ENCODE measurements at places on chromosomes 5 and 9.

DNA sequence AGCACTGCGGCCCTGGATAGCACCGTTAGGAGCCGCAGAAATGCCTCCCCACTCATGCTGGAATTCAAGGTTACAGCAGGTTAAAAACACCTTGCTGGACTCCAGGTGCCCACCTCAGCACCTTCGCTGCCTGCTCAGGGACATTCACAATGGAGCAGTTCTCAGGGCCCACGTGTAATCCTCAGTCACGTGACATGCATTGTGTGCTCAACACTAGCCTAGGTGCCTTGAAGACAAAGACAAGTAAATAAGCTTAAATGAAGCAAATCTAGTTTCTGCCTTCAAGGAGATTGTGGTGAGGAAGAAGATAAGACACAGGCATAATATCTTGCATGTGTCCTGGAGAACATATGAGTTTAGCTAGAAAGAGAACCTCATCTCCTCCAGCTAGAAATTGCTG lies 82.1 kb downstream of the FSTL4 start:
- no peak for DNase-seq

GRCh38 chr9:38286766-38287165 lies 105.7 kb upstream of the ALDH1B1 start:
- DNase-seq = no peak

- DNase-seq = no peak
These were observed 179.1 kb downstream of the AOPEP start for GRCh38 chr9:94905606-94906005.

DNA sequence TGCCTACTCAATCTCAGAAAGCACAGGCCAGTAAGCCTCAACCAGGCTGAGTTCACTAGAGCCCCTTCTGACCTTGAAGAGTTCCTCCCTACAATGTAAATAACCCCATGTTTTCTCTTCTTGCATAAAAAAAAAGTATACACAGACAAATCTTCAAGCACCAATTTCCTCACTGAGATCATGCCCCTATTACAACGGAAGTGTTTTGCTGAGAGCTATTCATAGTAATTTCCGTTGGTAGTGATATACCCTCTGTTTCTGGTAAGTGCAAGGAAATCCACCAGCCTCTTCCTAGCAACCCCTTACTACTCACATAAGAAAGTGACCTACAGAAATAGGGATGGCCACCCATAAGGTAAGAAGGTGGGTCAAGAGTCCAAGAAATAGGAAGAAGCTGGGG lies 76.4 kb upstream of the TARS1 start:
- DNase-seq = no peak

All from activated CD4-positive, CD25-positive, alpha-beta regulatory T cell (primary cell).